Activated naive CD8-positive, alpha-beta T cell treated with anti-CD3 and anti-CD28 coated beads, Interleukin-2, amount 50 U/mL, for 24 hours (primary cell): ENCODE measurements at places on chromosomes 7 and 10.

DNA sequence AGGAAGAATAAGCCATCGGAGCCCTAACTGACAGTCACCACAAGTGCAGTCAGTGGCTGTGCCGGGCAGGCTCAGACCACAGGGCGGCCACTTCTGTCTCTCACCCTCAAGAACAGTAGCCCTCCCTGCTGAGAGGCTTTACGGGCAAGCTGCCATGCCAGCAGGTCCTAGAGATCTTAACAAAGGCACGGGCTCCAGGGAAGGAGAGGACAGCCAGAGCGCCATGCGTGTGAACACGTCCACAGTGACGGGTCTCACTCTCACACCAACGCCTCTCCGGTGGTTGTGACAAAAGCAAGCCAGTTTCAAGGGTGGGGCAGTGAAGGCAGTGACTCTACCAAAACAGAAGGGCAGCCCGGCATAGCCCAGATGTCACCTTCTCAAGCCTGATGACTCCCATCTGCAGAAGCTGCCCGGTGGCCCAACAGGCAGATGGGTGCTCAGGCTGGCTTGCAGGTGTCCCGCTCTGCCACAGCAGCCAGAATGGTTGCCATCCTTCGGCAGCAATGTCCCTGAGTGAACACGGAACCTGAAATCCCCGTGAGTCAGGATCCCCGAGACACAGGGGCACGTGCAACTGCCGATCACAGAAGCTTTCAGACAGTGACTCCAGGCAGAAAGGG lies 102.0 kb downstream of the FAM53B start:
- no peak for DNase-seq

- DNase-seq, result no peak
Observed at GRCh38 chr10:70448236-70448635, 6.8 kb upstream of the NODAL start.

DNA sequence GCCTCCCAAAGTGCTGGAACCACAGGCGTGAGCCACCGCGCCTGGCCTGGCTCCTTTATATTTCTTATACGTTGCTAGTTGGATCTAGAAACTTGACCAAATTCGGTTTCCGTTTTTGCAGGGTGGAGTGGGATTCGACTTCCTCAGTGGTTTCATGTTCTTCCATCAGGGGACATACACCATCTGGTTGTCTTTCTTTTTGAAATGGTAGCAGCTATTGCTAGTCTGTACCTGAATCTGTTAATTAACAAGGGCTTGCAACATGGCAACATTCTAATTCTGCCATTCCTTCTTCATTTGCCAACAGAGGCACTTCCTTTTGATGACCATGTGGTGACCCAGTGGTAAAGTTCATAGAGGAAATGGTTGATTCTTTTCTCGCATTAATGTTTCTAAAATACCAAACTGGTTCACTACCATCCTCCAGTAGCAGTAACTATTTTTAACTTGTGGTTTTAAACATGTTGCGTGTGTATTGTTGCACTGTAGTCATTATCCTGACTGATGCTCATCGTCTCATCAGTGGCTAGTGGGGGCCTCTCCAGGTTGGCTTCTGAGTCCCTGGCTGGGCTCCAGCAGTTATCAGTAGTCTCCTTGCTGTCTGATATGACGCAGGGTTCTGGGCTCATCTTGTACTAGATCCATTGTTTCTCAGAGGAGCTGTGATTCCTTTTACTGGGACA lies 159.2 kb downstream of the RGS10 start:
- no peak for DNase-seq

DNA sequence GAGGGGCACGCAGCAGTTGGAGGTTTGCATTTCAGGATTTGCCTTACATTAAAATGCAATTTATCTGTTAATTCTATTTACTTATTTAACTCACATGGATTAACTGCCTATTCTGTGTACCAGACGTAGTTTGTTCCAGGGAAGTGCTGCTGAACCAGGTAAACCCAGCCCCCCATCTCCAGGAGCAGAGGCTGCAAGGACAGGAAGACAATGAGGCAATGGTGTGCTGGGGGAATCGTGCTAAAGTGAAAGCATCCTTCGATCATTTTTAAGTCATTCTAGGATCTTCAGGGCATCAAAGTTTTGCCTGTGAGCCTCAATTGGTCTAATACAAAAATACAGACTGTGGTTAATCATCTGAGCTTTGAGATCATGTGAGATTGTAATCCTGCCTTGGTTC lies 166.4 kb downstream of the DNAJB6 start:
- DNase-seq, result no peak
